ENCODE measurements at places on chromosomes 3 and 15.

DNA sequence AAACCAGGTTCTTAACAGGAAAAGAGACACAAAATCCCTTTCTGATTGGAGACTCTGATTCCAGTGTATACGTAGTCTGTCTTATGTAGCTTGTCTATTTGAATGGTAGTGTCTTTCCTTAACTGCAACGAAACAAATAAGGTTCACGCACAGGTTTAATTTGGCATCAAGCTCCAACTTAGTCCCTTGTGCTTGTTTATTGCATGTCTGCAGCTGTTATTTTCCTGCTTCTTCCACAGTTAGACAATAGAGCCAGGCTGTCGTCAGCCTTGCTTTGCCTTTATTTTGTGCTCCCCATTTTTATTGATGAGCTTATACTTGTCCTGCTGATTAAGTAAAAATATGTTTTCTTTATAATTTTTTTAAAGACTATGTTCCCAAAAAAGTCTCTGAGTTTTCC lies 152.7 kb upstream of the CDIN1 start:
- no peak for DNase-seq

- no peak for DNase-seq
These were observed 481.5 kb upstream of the RGMA start for GRCh38 chr15:93570527-93570926.

DNA sequence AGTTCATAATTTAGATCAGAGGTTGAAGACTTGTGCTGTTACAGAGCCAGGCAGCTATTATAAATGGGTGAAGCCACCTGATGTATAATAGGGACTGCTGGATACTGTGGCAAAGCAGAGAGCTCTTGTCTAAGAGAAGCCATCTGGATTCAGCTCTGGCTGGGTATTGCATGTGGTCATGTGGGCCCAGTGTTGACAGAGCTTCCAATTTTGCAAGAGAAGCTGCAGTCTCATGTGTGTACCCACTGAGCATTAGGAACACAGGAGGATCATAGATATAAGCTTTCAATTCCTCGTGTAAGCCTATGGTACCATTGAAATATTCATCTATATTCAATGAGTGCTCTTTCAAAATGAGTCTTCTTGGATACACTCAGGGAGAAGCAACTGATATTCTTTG lies 303.9 kb upstream of the SLCO3A1 start:
- DNase-seq, result no peak

DNA sequence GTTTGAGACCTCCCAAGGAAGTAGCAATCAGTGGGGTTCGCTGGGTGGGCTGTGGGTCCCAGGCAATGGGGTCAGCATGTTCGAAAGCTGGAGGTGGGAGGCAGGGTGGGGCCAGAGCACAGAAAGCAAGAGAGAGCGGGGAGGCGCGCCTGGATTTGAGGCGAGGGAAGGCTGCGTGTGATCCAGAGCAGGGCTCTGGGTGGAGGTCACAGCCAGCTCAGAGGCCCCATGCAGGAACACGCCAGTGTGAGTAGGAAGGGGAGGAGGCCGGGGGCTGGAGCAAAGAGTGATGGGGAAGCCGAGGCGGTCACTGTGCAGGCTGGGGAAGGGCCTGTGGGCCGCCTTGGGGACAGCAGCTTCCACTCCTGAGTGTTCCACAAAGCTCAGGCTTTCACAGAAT lies 8.8 kb downstream of the DNAJB8 start:
- DNase-seq, result no peak

DNA sequence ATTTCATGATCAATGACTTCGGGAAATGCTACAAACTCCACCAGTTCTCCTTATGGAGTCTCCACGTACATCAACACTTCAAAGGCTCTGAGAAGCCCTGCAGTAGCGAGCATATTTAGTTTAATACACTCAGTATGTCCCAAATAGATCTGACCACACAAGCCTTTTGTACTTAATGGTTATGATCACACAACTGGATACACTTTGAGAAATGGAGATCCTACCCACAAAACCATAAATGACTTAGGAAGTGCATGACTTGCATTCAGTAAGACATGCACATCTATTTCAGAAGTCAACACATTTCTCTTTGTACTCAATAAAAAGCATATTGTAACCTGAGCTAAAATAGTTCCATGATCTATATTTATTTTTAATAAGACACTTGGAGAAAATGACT lies 103.6 kb upstream of the SPATA12 start:
- no peak for DNase-seq

DNA sequence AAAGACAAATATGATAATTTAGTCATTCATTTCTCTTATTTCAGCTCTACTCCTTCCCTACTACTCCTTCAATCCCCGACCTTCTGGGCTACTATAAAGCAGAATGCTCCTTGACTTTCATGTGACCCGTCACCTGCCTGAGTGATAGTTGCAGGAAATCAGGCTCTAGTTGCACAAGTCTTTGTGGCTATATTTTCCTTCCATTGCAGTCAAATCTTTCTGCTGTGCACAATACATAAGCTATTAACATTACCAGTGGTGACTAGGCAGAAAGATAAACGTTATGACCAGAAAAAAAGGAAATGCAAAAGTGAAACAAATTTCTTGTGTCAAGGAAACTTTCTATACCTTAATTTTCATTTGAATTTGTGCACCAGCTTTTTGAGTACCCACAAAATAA lies 2.3 kb downstream of the SUCNR1 start:
- no peak for DNase-seq

- peak; percentile 69 for DNase-seq
These were observed 3.5 kb downstream of the RBM15B start for GRCh38 chr3:51394541-51394940.

- DNase-seq, result no peak
These were observed 411.3 kb upstream of the TPM1 start for GRCh38 chr15:62631076-62631724.
